A549 treated with DMSO at 1 μM for 4 hours (cell line): ENCODE measurements at places on chromosomes 6 and 20. TPM values are rescaled to one million over a fixed set of nuclear protein-coding genes. Genes with fewer than 3 reads are reported as not detected.

FRK gene
- 1.5 to 2.1 TPM (median 1.8 TPM) in 5 replicates for total RNA-seq

MYLK2 gene
- 0.44 to 0.88 TPM (median 0.60 TPM) in 5 replicates for total RNA-seq

SLC2A10 gene
- total RNA-seq = not detected in 5 replicates

LTB gene
- total RNA-seq = 0.29 to 0.50 TPM (median 0.49 TPM) in 5 replicates

EBF4 gene
- total RNA-seq = 1.8 to 3.5 TPM (median 2.6 TPM) in 5 replicates

TFAP2A gene
- total RNA-seq = 15.9 to 20.0 TPM (median 18.4 TPM) in 5 replicates

TNF gene
- 0.10 to 0.22 TPM (median 0.11 TPM) in 3 of 5 replicates, not detected in the others for total RNA-seq

NMBR gene
- not detected in 5 replicates for total RNA-seq

RPL10A gene
- 1,465 to 1,587 TPM (median 1,503 TPM) in 5 replicates for total RNA-seq

KIF3B gene
- 24.9 to 29.9 TPM (median 28.4 TPM) in 5 replicates for total RNA-seq

IL20RA gene
- total RNA-seq = 0.02 to 0.03 TPM in 2 of 5 replicates, not detected in the others

CST5 gene
- not detected in 5 replicates for total RNA-seq

CD93 gene
- total RNA-seq = not detected in 5 replicates
